ENCODE measurements at places on chromosomes 6 and 20.

DNA sequence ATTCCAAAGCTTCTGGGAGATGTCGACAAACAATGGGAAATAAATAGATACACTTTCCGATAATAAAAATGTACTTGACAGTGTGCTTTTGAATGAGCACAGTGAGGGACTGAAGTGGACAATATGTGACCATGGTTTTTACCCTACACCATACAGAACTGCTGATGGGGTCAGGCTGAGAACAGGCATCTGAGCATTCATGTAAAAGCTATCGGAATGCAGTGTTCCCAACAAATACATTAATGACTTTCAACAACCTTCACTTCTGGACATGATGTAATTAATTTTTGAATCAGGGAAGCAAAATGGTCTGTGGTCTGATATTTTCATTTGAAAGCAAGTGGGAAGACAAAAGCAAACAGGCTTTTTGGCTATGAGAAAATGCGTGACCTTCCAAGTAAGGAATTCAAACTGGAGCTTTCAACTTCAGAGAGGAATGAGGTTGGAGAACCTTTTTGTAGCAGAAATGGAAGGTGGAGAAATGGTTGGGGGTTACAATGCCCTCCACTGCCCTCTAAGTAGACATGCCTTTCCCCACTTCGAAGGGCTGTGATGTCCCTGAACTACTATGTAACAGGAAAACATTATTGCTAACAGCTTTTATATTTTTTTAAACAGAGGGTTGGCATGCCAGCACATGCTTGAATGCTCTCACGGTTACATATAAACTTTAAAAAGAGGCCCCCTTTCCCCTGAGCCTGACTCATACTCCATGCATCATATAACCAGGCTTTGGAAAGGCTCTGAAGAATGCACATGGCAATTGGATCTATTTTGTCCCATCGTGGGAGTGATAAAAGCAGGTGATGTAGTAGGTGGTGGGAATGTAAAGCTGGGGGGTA is 203.5 kb upstream of the CITED2 start:
- no peak for DNase-seq

DNA sequence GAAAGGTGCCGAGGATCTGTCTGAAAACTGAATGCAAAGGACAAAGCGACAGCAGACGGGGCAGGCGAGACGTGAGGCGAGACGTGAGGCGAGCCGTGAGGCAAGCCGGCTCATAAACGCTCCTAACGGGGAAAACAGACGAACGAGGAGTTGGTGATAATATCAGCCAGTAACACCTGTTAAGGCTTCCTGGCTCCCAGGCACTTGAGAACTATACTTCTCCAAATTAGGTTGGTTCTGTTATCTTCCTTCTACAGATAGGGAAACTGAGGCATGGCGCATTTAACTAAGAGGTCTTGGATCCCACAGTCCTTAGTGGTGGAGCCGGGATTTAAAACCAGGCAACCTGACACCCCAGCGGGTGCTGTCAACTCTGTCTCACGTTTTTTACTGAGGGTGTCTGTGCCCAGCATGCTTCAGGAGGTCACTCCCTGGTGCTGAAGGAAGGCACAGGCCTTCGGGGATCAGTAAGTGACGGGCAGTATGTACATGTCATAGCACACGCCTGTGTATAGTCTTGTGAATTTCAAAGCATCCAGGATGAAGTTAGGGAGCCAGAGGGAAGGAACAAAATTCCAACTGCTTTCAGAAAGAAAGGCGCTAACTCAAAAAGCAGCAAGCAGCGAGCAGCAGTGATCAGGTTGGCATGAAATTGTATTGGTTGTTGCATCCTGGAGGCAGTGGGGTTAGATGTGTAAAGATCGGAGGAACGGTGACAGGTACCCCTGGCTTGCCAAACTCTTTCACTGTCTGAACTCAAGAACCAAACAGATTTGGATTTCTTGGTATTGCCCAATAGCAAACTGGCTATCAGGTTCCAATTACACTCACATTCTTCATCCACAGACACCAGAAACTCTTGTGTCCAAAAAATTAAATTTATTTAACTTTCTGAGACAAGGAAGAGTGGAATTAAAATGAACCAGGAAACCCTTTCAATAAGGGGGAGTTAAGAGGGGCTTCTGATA is 318.7 kb downstream of the THBS2 start:
- DNase-seq = no peak

DNA sequence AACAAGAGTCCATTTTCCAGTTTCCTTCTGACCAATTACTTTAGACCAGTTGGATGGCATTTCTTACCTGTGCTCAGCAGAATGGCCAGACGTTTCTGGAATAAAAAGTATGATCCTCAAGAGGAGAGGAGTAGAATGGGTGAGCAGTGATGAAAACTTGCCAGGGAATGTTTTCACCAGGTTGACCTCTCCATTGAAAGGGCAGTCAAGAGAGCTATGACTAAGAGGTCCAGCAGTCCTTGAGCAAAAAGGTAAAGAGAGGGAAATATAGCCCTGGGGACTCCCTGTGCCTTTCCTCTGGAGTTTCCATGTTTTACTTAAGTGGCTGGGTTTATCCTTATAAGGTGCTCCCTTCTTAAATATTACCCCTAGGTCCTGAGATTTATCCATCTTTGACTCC is 210.9 kb downstream of the TBX18 start:
- no peak for DNase-seq

GRCh38 chr6:91653076-91653723 is 1066.3 kb upstream of the MAP3K7 start:
- DNase-seq = no peak

GRCh38 chr6:155186052-155186658 is 77.7 kb upstream of the CLDN20 start:
- DNase-seq = no peak

DNA sequence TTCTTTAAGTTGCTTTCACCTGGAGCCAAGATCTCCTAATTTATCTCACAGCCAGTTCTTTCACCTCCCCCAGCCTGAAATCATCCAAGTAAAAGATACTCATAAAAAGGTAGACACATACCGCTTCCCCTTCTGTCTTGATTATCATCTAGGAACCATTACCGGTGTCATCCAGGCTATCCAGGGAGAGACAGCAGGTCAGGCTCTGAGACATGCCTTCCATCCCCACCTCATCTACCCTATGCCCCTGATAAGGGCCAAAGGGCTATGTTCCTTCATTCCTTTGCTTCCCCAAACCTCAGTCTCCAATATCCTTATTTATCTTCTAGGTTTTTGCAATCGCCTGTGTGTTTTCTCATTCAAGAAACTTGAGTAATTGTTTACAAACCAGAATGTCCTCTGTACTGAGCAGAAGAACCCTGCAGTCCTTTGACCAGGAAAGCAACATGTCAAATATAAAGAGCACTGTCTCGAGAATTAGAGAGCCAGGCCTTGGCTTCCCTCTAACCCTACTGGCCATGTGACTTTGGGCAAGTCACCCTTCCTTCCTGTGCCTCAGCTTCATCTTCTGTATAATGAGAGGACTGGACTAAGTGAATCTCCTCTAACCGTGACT is 41.0 kb downstream of the TNFRSF21 start:
- no peak for DNase-seq

DNA sequence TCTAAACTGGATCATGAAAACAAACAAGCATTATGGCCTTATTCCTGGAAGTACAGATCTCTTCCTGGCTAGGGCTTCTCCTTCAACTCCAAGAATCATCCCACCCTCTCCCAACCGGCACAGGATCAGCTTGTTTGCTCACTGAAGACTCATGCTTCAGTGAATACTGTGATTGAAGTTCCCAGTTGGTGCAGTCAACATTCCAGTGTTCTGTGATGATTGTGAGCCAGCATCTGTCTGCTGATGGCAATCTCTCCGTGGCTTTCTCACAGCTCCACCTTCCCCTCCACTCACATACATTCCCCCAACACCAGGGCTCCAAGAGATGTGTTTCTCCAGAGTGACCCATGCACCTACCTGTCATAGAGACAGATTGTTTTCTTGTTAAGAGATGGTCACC is 421.3 kb upstream of the BTBD3 start:
- no peak for DNase-seq

DNA sequence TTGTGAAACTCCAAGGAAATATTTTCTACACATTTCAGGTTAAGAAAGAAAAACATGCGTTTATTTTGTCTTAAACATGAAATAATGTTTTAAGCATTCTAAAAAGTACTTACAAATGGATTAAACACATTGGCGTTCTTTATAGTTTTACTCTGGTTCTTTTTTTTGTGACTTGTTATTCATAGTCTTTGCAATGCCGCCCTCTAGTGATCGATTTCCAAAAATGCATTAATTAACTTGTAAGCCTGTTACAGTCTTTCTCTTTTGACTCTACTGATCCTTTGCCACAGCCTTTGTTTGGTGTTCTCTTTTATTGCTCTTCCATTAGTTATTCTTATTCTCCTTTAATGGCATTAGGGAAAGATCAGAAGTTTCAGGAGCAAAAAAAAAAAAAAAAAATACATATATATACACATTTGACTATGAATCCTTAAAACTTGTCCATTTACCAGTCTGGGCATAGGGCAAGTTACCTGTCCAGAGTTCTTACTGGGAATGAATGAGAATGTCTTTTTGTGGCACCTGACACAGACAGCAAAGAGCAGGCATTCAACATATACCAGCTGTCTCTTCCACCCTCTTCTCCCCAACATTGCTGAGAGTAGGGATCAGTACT is 59.9 kb downstream of the MACROD2 start:
- no peak for DNase-seq

DNA sequence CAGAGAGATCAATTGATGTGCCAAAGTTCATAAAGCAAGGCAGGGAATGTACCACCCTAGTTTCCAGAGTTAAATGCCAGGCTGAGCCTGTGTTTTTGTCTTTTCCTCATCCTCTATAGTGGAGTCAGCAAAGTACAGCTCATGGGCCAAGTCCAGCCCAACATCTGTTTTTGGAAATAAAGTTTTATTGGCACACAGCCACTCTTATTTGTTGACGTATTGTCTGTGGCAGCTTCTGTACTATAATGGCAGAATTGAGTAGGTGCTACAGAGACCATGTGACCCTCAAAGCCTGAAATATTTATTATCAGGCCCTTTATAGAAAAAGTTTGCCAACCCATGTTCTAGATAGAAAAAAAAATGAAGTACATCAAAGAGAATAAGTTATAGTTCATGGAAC is 187.0 kb downstream of the TSHZ2 start:
- DNase-seq = no peak

DNA sequence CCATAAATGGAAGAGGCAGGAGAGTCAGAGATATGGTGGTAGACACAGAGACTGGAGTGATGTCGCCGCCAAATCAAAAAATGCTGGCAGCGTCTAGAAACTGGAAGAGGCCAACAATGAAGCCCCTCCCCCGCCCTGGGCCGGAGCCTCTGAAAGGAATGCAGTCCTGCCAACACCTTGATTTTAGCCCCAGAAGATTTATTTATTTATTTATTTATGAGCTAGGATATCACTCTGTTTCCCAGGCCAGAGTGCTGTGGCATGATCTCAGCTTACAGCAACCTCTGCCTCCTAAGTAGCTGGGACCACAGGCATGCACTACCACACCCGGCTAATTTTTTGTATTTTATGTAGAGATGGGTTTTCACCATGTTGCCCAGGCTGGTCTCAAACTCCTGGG is 82.6 kb upstream of the CCDC167 start:
- DNase-seq = no peak

DNA sequence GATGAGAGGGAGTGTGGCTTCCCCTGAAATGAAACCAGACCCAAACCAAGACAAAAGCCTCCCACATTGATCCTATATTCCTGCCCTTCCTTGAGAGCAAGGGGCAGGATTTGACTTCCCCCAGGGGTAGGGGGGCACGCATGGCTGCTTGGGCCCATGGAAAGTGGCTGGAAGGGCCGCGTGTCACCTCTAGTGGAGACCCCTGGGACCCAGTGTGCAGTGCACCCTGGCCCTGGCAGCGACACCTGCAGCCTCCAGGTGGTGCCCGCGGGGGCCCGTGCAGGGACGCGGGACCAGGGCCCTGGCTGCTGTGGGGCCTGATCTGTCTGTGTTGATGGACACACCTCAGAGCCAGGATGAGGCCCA is 18.0 kb upstream of the SLCO4A1 start:
- no peak for DNase-seq

- DNase-seq = no peak
Measured at GRCh38 chr6:42326248-42326647, 108.6 kb upstream of the MRPS10 start.

DNA sequence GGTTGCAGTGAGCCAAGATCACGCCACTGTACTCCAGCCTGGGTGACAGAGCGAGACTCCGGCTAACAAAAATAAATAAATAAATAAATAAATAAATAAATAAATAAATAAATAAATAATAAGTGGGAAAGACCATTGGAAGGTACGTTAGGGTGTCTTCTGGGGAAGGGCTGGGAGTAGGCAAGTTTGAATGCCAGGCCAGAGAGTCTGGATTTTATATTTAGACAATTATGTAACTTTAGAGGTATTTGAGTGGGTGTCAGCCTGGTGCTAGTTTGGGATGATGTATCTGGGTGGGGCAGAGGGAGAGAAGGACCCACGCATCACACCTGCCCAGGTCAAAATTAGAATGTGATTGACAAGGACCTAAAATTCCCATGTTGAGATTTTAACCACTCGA is 108.5 kb upstream of the PRND start:
- DNase-seq = no peak

DNA sequence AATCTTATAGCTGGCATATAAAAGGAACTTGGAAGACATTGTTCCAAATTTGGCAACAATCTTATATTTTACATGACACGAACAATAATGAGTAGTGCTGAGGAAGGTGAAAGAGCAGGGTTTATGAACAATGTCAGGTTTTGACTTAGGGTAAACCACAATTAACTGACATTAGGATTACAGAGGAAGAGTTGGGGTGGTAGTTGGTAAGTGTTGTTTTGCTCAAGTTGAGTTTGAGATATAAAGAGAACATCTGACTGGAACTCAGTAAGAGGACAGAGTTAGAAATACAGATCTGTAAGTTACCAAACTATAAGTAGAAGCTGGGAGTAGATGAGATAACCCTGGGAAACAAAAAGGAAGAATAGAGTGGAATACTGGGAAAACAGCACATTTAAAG is 15.1 kb downstream of the RTN4IP1 start:
- DNase-seq = no peak

- no peak for DNase-seq
Measured at GRCh38 chr20:45953672-45954071, 18.3 kb downstream of the ZNF335 start.

DNA sequence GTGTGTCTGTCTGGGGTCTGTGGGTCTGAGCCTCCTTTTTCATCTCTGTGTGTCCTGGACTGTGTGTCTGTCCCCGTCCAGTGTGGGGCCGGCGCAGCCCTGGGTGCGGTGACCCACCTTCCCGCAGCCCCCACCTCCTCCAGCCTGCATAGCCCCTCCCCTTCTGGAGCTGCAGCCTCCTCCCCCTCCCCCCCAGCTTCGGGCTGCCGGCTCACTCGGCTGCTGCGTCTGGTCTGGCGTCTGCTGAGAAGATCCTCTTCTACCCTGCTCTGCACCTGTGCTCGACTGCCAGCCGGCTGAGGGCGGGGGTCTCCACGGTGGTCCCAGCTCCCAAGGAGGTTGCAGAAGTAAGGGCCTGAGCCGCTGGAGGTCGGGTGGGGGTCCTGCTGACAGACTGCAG is 7.6 kb upstream of the LKAAEAR1 start:
- DNase-seq = no peak

- DNase-seq = no peak
Measured at GRCh38 chr20:40568200-40568599, 120.8 kb downstream of the MAFB start.

- no peak for DNase-seq
Measured at GRCh38 chr20:23027721-23028120, 7.4 kb upstream of the SSTR4 start.

All from activated CD4-positive, alpha-beta T cell treated with anti-CD3 and anti-CD28 coated beads, Interleukin-2, amount 50 U/mL, for 1 hour (primary cell).